Mucosa of gallbladder (tissue), 1 donor: ENCODE measurements at places on chromosomes 3 and 15. TPM values are rescaled to one million over a fixed set of nuclear protein-coding genes. Genes with fewer than 3 reads are reported as not detected.

DNA sequence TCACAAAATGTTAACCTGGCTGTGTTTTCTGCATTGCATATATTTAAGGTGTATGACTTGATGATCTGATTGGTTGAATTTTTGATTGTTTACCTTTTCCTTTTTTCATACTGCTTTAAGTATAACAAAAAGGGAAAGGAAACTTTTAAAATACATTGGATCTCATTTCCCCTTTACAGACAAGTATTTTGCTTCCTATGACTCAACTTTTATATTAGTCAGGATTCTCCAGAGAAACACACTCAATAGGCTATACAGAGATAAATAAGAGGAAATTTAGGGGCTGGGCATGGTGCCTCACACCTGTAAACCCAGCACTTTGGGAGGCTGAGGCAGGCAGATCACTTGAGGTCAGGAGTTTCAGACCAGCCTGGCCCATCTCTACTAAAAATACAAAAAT, 205.8 kb downstream of the TJP1 start:
- no peak for DNase-seq

The DAZL gene
- total RNA-seq, result not detected

GRCh38 chr15:68994981-68995761, 19.3 kb upstream of the NOX5 start:
- DNase-seq, result no peak

- DNase-seq, result no peak
Measured at GRCh38 chr3:18211116-18211515, 214.0 kb downstream of the SATB1 start.

GRCh38 chr3:141255846-141256261, 24.2 kb downstream of the PXYLP1 start:
- no peak for DNase-seq

DNA sequence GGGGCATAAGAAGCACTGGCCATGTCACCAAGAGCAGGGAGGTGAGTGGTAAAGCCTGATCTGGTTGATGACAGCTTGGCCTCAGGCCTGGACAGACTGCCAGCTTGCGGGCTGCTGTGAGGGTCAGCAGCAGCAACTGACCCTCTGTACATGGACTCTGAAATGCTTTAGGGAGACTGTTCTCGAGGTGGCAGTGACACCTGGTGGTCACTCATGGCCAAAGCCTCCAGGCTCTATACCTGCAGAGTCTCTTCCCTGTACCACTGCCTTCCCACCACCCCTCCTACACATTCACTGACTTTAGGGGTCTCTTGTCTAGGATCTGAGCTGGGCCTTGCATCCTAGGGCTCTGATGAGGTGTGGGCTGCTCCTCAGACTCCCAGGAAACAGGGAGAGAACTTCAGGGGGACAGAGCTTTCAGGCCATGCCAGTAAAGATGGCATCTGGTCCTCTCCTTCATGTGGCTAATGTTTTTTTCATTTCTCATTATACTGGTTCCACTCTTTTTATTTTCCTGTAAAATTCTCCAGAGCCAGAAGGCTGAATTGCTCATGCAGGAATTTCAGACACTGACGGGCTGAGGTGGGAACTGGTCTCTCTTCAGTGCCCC, 17.2 kb upstream of the TIMP4 start:
- DNase-seq, result peak; percentile 59

- no peak for DNase-seq
Measured at GRCh38 chr3:127565711-127566110, 24.8 kb downstream of the TPRA1 start.

DNA sequence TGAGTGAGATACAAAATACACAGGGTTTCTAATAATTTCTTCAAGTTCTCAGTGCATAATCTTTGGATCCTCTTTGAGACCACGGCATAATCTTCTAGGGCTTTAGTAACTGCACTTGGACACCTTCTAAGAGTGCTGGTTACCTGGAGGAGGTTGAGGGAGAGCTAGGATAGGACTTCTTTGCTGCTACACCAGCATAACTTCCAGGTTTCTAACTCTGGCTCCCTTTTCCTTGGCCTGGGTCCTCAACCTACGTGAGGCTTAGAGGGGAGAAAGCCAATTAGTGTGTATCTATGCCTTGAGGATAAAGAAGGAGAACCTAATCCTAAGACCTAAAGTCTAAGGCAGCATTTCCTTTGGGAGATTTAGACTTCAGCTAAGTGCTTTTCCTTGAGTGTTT, 184.8 kb downstream of the LSAMP start:
- no peak for DNase-seq

DNA sequence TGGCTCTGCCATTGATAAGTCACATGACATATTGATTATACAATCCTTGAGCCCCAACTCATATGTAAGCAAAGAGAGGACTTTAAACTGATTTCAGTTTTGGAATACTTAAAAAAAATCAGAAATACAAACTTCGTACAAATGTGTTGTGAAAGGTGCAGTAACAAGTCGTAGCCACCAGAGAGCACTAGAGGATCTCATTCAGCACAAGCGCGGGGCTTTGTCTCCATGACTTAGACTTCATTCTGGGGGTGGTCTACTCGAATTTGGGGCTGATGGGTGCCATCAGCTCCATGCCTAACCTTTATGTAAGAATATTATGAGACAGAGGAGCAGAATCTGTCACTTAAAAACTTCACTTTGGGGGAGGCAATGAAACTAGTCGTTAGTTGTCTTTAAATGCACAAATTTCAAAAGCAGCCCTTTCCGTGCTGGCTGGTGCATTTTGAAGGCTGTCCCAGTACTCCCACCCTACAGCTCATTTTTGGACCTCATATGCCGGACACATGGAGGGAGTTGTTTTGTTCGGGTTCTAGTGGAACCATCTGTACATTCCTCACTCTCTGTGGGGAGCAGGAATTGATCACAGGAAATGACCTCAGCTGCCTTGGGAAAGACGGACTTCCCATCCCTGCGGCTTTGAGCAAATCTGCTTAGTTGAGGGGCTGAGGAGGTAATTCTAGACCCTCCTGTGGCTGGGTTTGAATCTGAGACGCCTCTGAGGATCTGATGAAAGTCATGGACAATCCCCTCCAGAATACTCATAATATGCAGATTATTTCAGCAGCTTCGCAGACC, 27.5 kb upstream of the MASP1 start:
- DNase-seq, result peak; percentile 59

The SI gene
- total RNA-seq, result 0.03 TPM

GRCh38 chr3:31251083-31251482, 281.6 kb upstream of the STT3B start:
- no peak for DNase-seq
